Stimulated activated CD8-positive, alpha-beta memory T cell treated with anti-CD3 and anti-CD28 coated beads, Interleukin-2, amount 100 ng/mL, for 48 hours (primary cell): ENCODE measurements at places on chromosomes 6 and 20.

GRCh38 chr6:50848989-50849795, 30.5 kb downstream of the TFAP2B start:
- no peak for DNase-seq

DNA sequence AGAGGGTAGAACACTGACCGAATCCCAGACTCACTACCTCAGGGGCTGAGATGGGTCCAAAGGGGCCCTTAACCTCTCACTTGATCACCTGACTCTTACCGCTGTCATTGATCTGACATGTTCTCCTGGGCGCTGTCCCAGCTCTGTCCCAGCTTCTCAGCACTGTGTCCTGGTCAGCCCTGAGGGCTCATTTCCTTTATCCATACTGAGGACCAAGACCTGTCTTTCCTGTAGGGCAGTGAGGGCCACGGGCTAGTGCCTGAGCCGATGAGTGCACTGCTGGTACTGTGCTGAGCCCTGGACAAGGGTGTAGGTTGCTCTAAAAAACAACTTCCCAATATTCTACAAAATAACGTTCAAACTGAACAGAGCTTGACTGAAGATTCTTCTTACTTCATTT, 131.5 kb downstream of the MTHFD1L start:
- no peak for DNase-seq

DNA sequence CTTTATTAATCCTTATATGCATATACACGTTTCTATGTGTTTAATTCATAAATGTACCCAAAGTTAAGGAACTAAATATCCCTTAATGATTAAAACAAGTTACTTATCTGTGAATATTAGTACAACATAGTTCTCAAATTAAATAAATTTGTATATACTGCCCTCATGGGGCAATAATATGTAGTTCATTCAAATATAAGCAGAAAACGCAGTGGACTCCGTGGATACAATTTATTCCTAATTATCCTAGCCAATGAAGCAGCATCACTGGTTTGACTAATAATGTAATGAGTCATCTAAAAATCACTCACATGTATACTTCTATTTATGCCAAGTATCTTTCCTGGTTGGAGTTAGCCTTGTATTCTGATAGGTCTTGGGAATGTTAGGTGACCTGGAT, 111.6 kb downstream of the TBC1D32 start:
- DNase-seq = no peak

GRCh38 chr6:113102761-113103160, 754.4 kb upstream of the MARCKS start:
- no peak for DNase-seq

- DNase-seq = no peak
Observed at GRCh38 chr6:113772961-113773360, 84.2 kb upstream of the MARCKS start.

DNA sequence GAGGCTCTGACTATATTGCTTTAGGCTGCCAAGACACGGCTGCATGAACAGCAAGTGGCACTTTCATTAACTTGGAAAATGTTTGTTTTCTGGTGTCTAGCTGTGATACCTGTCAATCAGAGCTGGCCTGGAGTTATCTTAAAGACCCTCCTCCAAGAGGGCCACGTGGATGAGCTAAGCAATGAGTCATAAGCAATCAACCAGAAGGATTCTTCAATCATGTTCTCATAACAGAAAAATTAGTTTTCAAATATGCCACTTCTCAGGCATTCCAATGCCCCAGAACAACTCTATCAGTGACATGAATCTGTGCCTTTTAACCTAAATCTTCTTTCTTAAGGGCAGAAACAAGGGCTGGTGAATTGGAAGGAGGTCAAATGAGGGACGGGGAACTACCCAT, 283.0 kb downstream of the HTR1B start:
- DNase-seq = no peak

GRCh38 chr6:169246445-169246844, 7.2 kb downstream of the THBS2 start:
- DNase-seq = no peak

GRCh38 chr6:2021713-2022125, 223.7 kb downstream of the GMDS start:
- DNase-seq = no peak

DNA sequence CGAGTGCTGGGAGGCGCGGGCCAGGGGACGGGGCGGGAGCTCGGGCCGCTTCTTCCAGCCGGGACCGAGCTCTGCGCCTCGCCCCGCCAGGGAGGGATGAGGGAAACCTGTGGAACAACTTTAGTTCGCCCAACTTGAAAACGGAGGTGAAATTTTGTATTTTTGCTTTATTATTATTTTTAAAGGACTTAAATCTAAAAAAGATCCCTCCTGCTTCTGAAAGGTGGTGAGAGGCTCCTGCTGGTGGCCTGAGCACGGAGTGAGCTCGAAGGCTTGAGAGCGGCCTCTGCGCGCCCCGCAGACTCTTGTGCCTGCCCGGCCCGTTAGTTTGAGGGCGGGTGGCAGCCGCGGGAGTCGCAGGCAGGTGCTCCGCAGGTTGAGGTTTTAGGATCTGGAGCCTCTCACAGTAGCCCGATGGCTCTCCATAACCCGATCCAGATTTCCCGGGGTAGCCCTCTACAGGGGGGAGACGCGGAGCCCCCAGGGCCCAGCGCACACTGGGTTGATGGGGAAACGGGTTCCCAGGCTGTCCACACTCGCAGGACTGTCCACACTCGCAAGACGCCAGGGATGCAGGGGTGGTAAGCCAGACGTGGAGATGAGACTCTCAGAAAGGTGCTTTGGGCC, 46.2 kb upstream of the SUPT3H start:
- peak; percentile 23 for DNase-seq

DNA sequence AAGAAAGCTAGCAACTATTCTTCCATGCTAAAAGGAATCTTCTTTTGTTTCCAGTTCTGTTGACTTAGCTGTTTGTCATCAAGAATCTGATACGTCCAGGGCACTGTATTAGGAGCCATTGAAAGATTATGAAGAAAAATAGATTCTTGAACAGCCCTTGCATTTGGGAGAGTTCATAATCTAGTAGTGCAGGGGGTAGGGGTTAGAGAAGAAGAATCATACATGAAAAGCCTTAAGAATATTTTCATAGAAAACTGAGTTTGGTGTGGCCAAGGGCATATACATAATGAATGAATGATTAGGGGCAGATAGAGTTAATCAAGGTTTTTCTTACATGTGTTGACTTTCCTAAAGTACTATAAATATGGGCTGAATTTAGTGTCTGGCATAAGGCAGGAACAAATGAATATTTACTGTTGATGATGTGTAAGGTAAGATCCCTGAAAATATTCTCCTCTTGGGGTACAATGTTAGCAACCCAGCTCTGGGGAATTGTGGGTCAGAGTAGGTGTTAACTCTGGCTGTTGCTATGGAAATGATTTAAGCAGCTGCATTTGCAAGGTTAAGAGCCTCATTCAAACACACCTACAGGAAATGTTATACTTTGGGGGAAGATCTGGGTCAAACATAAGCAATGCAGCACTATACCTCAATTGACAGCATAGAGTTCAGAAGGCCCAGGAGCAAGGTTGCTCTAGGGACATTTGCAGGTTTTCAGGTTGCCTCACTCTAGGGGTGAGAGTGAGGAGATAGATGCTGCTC, 667.3 kb upstream of the CITED2 start:
- DNase-seq = no peak
